ENCODE measurements at places on chromosomes 12 and 14.

GRCh38 chr12:11753826-11754225, 104.4 kb downstream of the ETV6 start:
- DNase-seq = no peak

DNA sequence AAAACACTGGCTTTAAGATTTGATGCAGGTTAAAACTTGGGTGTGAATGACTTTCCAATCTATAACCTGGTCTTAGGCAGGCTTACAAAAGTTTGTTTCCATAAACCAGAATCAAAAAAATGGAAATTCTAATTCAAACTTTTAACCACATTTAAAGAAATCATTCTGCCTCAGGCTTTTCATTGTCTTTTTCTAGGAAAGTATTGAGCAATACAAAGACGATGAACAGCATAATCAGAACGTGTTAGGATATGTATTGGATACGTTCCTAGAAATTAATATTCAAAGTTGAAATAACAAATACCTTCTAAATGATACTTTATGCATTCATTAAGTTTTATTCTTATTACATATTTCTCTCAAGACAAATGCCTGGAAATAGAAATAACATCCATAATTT, 172.9 kb downstream of the CEP128 start:
- DNase-seq = no peak

DNA sequence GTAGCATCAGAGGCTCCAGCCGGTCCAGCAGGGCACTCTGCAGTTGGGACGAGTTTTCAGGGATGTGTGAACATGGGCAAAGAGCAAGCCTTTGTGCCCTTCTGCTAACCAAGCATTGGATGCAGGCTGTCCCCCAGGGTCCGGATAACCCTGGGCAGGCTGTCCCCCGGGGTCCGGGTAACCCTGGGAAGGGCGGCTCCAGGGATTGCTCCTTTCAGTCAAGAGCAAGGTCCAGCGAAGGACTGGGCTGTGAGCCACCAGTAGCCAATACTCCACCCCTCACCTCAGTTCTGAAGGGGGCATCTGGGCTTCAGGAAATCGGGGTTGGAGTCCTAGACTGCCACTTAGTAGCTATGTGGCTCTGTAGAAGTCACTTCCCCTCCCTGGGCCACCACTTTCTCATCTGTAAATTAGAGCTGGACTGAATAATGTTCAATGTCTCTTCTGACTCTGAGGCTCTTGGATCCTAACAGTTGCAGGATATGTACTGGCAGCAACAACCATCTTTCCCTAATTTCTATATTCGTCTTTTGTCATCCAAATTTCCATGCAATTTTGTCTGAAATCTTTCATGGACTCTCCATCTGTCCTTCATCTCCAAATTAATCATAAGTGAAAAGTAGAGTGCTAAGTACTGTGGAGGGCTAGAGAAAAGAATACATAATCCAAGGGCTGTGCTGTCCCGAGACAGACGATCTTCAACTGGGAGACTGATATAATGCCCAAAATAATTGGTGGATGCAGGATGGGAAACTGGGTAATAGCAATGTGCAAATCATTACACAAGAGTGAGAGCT, 137.4 kb upstream of the NTF3 start:
- no peak for DNase-seq

- no peak for DNase-seq
Observed at GRCh38 chr14:51917193-51917592, 56.8 kb downstream of the GNG2 start.

DNA sequence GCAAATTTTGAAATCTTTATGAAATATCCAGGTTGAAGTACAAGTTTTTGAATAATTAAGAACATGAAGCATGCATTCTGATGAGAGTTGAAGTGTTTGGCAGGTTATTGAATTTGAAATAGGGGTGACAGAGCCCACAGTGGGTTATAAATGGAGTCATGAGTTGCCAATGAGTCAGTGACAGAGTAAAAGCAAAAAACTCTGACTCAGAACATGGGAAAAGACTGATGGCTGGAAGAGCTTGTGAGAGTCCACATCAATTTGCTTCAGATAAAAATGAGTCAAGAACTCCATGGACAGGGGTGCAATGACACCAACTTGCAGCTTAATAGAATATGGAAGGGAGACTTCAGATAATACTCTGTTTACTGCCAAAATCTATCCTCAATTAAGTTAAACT, 105.3 kb downstream of the SLC6A15 start:
- DNase-seq = no peak

GRCh38 chr12:9796346-9796745, 30.9 kb upstream of the KLRF1 start:
- DNase-seq = no peak

- no peak for DNase-seq
Observed at GRCh38 chr12:94811611-94812010, 161.3 kb upstream of the TMCC3 start.

DNA sequence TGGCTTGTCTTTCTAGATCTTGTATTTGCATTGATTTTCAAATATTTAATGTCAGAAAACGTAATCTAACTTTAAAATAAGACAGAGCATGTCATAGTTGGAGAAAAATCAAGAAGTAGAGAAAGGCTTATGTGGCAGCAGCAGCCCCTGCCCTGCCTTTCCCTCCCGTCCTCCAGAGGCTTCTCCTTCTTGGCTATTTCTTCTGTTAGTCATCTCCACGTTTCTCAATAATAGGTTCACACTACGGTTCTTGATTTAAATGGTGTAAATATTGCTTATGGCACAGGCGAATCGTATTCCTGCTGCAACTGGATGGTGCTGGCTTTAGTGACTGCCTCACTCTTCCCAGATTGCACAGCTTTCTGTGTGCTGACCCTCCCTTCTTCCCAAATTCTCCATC, 42.8 kb downstream of the SLC8B1 start:
- DNase-seq = no peak

- DNase-seq = no peak
Observed at GRCh38 chr12:95718006-95718431, 72.5 kb downstream of the NTN4 start.

DNA sequence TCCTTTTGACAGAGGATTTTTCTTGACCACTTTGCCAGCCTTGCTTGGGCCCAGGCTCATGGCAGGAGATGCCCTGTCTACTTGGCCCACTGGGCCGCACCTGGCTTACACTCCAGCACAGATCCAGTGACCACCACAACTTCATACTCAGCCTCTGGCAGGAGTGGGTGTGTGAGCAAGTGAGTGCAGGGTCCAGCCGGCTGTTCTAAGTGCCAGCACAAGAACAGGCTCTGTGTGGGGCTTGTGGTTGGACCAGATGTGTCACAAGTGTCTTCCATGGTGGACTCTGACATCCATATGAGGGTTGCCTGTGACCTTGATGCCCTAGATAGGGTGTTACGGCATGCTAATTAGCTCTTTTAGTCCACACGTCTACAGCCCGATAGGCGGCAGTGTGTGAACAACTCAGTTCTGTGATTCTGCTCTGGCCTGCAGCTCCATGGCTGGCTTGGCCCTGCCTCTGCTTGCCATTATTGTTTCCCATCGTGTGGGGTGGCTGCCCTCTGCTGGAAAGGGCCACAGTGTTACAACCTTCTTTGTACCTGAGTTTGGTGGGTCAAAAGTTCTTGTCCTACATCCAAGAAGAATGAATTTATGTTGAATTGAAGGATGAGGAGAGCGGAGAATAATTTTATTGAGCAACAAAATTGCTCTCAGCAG, 1089.1 kb downstream of the SLC6A15 start:
- no peak for DNase-seq

GRCh38 chr14:53545217-53545616, 392.1 kb upstream of the DDHD1 start:
- DNase-seq = no peak

GRCh38 chr14:39055786-39056474, 47.1 kb downstream of the SEC23A start:
- DNase-seq = no peak

- no peak for DNase-seq
Observed at GRCh38 chr12:92602476-92602875, 100.3 kb upstream of the PLEKHG7 start.

DNA sequence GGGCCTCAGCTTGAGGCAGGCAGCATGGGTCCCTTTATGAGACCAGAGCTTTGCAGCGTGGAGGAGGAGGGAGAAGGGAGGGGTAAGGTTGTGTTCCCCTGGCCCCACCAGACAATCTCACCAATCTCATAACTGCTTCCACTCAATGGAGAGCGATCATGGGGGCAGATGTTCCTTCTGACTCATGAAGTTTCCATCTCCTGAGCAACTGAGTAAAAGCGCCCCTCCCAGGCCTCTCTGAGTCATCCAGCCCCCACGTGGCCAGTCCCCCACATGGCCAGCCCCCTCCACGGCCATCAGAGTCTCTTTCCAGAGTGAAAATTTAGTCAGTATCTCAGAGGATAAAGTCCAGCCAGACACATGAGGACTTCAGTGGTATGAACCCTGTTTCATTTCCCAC, 39.2 kb upstream of the PLXNC1 start:
- no peak for DNase-seq

GRCh38 chr12:49366096-49366651, 1.1 kb upstream of the SPATS2 start:
- DNase-seq = no peak

DNA sequence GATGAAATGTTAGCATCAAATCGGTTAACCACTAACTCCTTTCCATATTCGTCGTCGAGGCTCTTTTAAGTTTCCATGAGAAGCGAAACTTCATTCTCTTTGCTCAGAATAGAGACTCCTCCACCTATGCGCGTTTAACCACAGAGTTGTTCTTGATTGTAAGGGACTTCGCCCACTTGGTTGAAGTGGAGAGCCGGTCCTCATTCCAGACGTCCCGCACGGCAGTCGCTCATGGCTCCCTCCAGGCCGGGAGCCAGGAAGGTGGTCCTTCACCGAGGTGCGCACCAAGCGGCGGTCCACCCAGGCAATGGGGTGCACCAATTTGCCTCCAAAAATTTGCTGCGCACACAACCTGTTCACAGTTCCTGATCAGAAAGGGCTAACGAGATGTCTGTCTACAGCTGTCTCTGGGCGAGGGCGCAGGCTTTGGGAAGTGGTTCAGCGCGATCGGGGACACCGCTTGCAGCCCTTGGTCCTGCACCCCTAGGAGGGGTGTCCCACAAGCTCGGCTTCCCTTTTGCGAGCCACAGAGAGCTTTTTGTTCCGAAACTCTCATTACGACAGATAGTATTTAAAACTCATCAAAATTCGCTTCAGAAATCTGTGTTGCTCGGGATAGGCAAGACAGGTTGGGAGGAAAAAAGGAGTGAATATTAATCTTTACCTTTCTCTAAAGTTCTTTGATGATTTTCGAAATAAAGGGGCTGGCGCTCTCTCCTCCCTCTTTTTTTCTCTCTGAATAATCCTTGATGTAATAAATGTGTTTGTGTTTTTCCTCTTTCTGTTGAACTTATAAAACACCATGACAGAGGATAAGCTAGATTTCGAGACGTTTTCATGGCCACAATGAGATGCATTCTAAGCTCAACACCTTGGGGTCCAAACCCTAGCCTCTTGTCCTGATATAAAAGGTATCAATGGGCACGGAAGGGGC, 6.4 kb upstream of the ALX1 start:
- DNase-seq = no peak

- DNase-seq = no peak
Observed at GRCh38 chr12:104669089-104669721, 212.5 kb downstream of the CHST11 start.

GRCh38 chr12:111445726-111446581, 40.2 kb downstream of the SH2B3 start:
- no peak for DNase-seq

GRCh38 chr12:12806784-12807516, 6.2 kb upstream of the DDX47 start:
- DNase-seq = no peak

- no peak for DNase-seq
Observed at GRCh38 chr12:62698701-62699101, 232.1 kb downstream of the MON2 start.

- no peak for DNase-seq
Observed at GRCh38 chr14:79424462-79424861, 786.8 kb downstream of the DIO2 start.

- DNase-seq = no peak
Observed at GRCh38 chr12:58980768-58981167, 60.5 kb upstream of the LRIG3 start.

DNA sequence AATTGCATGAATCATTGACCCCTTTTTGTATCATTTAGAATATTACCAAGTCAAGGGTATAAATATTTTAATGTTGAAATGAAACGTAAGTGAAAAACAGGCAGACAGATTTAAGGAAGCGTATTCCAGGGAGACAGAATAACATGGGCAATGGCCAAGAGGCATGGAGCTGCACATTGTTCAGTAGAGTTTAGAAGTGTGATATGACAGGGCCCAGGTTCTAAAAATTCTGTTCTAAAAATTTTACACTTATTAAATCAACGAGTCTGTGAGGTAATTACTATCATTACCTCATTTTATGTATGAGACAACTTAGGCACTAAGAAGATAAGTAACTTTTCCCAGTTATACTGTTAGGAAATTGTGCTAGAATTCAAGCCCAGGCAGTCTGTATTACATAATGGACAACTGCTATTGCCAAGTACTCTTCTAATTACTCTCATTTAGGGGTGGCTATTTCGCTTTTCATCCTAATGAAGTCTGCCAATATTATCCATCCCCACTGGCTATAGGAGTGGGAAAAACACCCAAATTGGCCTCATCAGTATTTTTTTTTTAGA, 103.2 kb upstream of the NAV3 start:
- DNase-seq = no peak

- DNase-seq = no peak
Observed at GRCh38 chr12:129873111-129873832, 30.6 kb downstream of the TMEM132D start.

DNA sequence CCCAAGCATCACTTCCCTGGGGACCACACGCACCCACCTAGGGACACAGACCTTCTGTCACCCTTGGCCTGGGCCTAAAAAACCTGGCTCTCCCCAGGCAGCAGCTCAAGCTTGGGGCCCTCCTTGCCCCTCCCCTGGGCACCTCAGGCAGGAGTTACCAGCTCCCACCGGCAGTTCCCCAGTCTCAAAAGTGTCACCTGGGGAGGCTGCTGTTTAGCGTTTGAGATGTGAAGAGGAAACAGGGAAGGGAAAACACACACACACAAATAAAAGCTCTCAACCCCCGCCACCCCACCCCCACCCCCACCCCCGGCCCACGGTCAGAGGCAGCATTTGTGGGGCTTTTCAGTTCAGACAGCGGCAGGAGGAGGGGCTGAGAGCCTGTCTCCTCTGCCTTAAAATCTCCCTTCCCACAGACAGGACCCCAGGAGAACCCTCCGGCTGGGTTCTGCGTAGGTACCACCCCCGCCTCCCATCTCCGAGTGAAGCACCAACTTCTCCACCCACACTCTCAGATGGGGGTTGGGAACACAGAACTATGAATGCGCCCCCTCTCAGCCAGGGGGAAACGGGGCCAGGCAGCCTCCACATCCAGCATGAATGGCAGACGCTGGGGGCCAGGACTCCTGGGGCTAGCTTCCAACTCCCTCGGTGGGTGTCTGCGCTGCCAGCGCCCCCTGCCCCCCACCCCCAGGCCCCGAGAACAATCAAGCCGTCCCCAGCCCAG, 3.0 kb downstream of the NCOR2 start:
- DNase-seq = no peak

GRCh38 chr14:88049936-88050335, 45.0 kb downstream of the GPR65 start:
- no peak for DNase-seq

GRCh38 chr12:108455706-108456105, 59.4 kb upstream of the FICD start:
- no peak for DNase-seq

GRCh38 chr12:124492879-124493808, 74.3 kb downstream of the NCOR2 start:
- no peak for DNase-seq
